Subcutaneous preadipocyte (primary cell): ENCODE measurements at places on chromosomes 3 and 15. TPM values are rescaled to one million over a fixed set of nuclear protein-coding genes. Genes with fewer than 3 reads are reported as not detected.

SYNPR gene
- total RNA-seq: not detected in 2 replicates

SPINK8 gene
- total RNA-seq: not detected in 2 replicates

CNTN6 gene
- total RNA-seq: not detected in 2 replicates

STRIT1 gene
- not detected in 2 replicates for total RNA-seq

GOLGA8A gene
- 16.9 and 18.2 TPM in 2 replicates for total RNA-seq

LYZL4 gene
- not detected in 2 replicates for total RNA-seq

RYK gene
- 71.3 and 113 TPM in 2 replicates for total RNA-seq

ITGA11 gene
- total RNA-seq: 0.20 and 0.37 TPM in 2 replicates

TMEM45A gene
- 20.7 and 39.7 TPM in 2 replicates for total RNA-seq

PLA2G4B gene
- total RNA-seq: 0.37 and 1.2 TPM in 2 replicates

BMF gene
- total RNA-seq: under 0.01 and 0.20 TPM in 2 replicates
